ENCODE measurements at places on chromosomes 6 and 20.

GRCh38 chr6:44630125-44631028 lies 242.9 kb downstream of the CDC5L start:
- peak; percentile 20 for DNase-seq

GRCh38 chr6:17466707-17467106 lies 73.3 kb downstream of the CAP2 start:
- no peak for DNase-seq

DNA sequence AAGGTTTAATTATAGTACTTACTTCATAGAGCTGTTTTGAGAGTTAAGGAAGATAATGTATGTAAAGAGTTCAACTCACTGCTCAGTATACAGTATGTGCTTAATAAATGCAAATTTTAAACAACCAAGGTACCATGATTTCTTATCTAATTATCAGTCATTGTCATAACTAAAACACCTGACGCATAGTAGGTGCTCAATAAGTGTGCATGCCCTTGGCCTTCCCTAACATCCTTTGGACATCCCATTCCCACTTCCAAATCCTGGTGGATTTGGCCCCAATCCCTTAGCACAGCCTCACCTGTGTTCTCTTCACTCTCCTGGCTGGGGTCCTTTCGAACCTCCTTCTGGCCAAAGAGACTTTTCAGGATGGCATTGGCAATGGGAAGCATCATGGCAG lies 41.1 kb downstream of the SLC13A3 start:
- DNase-seq = no peak

- DNase-seq = no peak
Observed at GRCh38 chr20:43040427-43040826, 149.3 kb downstream of the PTPRT start.

GRCh38 chr20:25160467-25160866 lies 35.0 kb upstream of the ENTPD6 start:
- no peak for DNase-seq

- no peak for DNase-seq
Observed at GRCh38 chr20:41412324-41413120, 45.9 kb upstream of the EMILIN3 start.

DNA sequence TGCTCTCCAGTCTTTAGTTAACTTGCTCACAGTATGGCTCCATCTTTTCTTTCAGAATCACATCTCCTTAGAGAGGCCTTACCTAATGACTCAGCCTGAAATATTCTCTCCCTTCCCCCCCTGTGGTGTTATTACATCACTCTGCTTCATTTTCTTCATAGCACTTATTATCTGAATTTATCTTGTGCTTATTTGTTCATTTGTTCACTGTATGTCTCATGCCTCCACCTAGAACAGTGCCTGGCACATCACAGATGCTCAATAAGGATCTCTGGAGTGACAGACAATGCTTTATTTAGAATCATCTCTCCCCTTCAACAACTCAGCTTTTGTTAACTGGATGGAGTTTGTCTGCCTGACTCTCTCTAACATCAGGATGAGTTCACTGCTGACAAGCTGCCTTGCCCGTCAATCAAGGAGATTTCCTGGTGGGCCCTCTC lies 96.6 kb upstream of the MAN1A1 start:
- DNase-seq = no peak

DNA sequence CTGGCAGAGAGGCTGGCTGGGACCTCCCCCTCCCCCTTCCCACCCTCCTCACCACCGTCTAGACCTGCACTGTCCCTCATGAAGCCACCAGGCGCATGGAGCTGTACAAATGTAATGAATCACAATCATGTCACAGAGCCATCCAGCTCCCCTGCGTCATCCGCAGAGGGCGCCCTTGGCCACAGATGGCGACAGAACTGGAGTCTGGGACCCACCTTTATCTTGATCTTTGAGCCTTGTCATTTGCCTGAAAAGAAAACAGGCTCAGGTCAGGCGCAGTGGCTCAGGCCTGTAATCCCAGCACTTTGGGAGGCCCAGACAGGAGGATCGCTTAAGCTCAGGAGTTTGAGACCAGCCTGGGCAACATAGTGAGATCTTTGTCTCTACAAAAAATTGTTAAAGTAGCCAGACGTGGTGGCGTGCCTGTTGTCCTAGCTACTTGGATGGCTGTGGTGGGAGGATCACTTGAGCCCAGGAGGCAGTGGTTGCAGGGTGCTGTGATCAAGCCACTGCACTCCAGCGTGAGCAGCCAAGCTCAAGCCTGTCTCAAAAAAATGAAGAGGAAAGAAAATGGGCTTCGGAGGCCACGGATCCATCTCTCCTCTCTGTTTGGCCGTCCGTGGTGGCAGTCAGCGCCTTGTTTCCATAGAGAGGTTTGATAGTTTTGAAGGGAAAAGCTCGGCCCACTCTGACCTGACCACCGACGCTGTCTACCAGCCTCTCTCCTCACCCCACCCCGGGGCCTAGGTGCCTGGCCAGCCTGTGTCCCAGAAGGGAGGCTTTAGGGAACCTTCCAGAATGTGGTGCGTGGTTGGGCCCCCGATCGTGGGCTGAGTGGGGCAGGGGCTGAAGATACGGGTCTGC lies 6.2 kb downstream of the COL9A3 start:
- no peak for DNase-seq

DNA sequence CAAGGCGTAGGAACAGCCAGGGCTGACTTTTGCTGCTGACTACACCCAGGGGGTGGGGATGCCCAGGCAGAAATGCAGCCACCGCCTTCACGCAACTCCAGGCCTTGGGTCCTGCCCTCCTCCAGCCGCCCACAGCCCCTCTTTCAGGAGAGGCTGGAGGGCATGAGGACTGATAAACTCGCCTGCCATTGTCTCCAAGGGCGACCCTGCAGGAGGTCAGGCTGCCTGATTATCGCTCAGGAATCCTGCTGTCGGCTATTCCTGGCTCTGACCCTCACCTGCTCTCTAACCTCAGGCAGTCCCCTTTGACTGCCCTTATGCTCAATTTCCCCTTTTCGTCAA lies 62.0 kb upstream of the HDDC2 start:
- no peak for DNase-seq

DNA sequence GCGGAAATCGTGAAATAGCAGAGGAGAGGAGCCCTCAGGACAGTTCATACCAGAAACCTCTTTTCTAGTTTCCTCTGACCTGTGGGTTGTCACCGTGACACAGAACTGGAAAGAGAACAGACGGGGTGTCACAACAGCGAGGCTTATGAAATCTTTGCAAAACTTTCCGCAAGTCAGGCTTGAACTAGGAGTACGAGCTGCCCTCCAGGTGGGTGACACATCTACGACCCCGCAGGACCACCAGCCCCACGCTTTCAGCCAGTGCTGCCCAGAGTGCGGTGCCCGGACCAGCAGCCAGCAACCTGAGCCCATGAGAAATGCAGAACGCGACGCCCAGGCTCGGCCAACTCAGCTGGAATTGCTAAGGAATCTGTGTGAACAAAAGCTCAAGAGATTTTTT lies 30.8 kb downstream of the WRNIP1 start:
- DNase-seq = no peak

GRCh38 chr6:165231581-165232561 lies 77.5 kb downstream of the C6orf118 start:
- no peak for DNase-seq

DNA sequence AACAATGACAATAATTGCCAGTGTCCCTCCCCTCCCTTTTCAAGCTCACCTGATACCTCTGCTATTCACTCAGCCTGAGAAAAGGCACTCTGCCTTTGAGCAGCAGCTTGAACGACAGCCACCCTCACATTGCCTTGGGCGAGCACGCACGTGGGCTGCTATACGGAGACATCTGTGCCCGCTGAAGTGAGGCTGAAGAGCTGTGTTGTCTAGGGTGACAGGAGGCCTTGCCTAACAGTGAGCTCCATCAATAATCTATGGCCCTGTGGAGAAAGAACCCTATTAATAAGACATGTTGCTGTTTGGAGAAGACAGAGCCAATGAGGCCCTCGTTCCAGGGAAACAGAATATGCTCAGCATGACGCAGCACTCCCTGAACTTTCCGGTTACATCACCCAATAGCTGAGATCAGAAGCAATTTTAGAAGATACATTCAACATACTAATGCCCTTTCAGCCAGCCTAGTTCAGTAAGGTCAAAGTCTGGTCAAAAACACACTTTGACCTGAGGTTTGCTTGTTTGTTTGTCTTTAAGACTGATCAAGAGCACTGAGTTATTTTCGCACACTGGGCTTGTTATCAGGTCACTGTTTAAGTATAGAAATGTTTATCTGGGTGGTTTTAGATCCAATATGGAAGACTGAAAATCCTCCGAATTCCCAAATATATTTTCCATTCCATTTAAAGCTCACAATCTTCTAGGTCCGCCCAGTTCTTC lies 30.6 kb downstream of the RBM24 start:
- DNase-seq = no peak

GRCh38 chr20:51529758-51530157 lies 12.8 kb downstream of the NFATC2 start:
- DNase-seq = no peak

GRCh38 chr6:89581689-89582088 lies 56.9 kb downstream of the LYRM2 start:
- no peak for DNase-seq

DNA sequence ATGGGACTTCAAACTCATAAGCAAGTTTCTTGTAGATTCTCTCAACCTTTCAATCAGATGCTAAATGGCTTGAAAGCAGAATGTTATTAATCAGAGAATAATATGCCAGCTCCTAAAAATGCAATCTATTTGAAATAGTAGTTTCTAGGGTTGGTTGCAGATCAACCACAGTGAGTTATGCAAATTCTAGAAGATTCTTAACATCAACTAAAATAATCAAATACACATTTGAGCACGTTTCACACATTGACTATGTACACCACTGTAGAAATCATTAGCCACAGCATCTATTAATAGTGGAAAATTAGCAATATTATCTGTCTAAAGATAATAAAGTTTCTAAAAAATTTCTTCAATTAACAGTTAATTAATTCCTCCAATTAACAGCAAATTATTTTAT lies 141.9 kb upstream of the GJE1 start:
- no peak for DNase-seq

DNA sequence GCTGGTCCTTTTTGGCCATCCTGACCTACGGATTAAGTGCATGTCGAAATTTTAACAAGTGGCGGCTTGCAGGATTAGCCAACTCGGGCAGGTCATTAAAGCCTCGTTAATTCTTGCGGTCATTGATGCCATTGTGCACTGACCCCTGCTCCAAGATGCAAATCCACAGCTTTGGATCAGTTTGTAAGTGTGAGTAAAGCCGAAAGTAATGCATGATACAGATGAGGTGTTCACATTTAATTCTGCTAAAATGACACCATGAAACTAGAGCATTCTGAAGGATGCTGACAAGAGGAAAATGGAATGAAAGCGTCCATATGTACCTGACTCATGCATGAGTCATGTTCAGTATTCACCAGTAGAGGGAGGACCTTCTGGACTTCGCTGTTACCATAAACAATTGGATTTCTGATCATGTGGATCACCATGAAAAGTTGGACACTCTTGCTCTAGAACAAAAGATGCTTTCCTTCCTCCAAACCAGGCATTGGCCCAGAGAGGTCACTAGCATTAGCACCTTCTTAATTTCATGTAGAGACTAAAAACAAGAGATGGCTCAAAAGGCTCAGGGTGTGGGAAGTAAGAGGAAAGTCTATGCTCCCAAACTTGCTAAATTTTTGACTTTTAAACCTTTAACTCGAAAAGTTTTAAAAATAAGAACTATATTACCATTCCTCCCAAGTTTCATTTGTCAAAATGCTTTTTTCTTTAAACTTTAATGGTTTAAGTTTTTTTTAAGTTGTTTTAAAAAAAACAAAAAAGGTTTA lies 48.0 kb downstream of the MUC22 start:
- no peak for DNase-seq

DNA sequence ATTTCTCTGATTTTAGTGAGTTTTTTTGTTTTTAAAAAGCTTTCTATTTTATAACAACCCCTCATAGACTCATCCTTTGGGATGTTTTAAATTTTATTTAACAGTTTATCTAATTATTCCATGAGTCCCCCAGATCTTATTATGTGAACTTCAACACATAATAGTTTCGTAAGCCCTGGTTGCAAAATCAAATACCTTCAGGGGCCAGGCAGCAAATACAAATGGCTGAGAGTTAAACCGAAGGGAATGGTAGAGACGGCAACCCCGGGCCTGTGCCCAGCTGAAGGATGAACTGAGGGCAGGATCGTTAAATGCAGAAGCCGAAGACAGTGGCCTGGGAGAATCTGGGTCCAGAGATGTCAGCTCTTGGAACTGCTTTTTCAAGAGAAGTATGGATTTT lies 88.4 kb downstream of the RTN4IP1 start:
- no peak for DNase-seq

DNA sequence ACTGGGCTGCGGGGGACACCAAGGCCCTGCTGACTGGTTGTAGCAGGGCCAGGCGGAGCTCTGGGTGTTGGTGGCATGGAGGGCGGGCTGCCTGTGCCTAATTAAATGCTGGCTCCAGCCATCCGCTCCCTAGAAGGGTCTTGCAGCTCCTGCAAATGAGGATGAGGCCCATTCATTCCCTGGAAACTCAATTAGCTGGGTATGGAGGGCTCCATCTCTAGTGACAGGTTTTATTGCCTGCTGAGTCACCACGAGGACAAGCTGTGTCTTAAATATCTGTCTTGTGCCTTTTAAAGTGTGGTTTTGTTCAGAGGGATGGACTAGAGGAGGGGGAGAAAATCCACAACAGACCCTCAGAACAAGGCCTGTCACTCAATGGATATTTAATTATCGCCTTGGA lies 60.9 kb downstream of the SULF2 start:
- no peak for DNase-seq

DNA sequence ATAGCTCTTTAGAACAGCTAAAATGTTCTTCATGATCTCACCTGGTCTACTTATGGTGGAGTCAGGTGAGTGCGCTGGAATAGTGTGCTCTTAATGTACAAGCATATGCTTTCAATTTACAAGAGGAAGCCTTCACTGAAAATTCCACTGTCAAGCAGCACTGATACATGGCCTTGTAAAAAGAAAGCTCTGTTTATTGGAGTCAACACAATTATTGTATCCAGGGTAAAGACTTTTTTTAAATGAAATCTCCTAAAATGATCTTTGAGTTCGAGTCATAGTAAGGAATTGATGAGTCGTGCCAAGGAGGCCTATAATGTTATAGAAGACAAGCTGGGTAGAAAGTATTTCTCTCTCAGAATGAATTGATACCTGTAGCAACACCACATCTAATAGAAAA lies 41.6 kb upstream of the CARMIL1 start:
- DNase-seq = no peak

DNA sequence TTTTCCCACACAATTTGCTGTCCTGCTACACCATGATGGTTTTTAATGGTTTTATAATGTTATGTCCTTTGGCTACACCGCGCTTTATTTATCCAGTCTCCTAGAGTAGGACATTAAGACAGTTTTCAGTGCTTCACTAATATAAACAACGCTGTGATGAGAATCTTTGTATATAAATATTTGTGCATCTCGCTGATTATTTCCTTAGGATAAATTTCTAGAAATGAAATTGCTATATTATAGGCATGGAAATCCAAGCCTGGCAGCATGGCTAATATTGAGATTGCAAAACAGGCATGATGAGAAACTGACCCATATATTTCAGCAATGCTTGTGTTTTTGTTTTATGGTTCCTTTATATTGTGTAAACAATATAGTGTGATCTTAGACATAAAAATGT lies 81.4 kb upstream of the ATXN1 start:
- DNase-seq = no peak
